ENCODE measurements at places on chromosomes 2 and 18.

GRCh38 chr18:12777500-12777944, 74.7 kb downstream of the PSMG2 start:
- DNase-seq, result no peak

DNA sequence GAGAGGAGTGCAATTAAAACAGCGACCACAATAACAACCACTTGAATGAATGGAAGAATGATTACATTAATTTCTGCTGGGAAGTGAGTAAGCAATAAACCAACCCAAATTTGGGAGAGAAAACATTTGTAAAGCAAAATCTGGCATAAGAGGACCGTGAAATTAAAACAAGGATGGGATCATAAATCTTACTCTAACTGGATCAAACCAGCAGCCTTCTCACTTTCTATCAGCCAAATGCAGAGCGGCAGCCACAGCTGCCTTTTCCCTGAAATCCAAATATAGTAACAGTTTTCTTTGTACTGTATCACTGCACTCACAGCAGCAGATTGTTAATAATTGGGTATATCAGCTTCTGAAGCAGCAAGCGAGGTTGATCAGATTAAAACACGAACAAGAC, 245.2 kb upstream of the REG3G start:
- DNase-seq, result no peak

GRCh38 chr18:74412116-74412880, 44.8 kb downstream of the DIPK1C start:
- no peak for DNase-seq

- no peak for DNase-seq
Measured at GRCh38 chr2:108623616-108624015, 89.3 kb downstream of the LIMS1 start.
